ENCODE measurements at places on chromosomes 2 and 18.

DNA sequence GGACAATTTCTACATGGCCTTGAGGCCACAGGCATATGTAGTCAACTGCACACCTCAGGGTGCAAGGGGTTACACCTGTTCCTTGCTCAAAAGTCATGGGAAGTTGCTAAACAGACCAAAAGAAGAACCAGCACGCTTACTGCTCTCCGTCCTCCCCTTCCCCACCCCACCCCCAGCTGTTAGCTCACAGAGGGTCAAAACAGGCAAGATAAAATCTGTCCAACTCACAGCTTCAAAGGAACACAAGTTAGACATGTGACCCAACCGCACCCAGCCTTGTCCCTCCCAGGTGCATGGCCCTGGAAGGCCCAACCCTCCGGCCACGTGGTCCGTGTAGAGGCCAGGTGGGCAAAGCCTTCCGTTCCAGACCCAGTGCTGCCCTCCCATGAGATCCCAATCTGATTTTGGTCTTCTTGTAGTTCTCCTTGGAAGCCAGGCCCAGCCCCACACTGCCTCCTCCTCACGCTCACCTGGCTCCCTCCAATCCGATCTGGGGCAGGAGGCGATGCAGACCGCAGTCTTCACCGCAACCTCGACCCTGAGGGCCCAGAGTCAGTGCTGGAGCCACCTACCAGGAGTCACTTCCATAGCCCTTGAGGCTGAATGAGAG, 14.5 kb upstream of the ASPRV1 start:
- DNase-seq: no peak

GRCh38 chr2:158217593-158217992, 115.9 kb downstream of the UPP2 start:
- DNase-seq: no peak

GRCh38 chr2:171889333-171889732, 4.7 kb downstream of the SLC25A12 start:
- no peak for DNase-seq

- no peak for DNase-seq
Measured at GRCh38 chr18:28801876-28802275, 624.9 kb upstream of the CDH2 start.
